ENCODE measurements at places on chromosomes 1 and 21.

DNA sequence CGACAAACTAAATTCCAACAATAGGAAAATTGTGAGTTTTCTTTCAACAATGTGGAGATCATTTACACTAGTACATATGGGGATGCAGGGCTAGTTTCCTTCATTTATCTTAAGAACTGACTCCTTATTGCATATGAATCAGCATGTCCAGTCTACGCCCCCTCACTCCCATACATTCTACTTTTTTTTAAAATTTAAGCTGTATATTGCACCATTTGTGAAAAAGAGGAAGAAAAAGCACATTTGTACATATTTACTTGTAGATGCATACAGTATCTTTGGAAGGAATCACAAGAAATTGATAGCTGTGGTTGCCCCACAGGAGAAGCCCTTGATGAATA is 15.9 kb downstream of the VPS26C start:
- no peak for DNase-seq

DNA sequence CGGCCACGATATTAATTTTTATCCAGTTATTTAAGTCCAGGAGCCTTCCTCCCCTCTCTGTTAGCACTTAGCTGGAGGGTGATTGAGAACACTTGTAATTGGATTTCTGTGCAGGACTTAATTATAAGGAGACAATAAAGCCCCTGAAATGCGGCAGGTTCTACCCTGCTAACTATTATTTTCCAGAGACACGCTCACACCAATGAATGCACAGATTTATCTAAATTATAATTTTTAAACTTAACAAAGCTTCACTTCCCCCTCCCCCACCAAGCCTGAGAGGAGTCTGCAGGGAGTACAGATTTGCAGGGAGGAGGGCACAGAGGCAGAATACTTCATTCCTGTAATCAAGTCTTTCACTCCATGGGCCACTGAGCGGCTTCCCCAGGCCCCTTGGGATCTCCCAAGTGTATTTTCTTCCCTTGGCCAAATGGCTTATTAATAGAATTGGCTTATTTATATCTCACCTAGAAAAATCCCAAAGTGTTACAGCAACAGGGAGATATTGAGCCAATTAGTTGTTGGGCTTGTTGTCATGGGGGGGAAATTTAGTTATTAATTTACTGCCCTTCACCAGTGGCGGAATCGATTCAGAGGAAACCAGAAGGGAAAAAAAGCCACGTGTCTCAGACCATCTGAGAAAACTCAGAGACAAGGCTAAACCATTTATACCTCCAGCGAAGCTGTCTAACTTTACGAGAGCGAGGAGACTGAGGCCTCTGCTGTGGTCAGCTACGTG is 99.0 kb upstream of the CD34 start:
- no peak for DNase-seq

DNA sequence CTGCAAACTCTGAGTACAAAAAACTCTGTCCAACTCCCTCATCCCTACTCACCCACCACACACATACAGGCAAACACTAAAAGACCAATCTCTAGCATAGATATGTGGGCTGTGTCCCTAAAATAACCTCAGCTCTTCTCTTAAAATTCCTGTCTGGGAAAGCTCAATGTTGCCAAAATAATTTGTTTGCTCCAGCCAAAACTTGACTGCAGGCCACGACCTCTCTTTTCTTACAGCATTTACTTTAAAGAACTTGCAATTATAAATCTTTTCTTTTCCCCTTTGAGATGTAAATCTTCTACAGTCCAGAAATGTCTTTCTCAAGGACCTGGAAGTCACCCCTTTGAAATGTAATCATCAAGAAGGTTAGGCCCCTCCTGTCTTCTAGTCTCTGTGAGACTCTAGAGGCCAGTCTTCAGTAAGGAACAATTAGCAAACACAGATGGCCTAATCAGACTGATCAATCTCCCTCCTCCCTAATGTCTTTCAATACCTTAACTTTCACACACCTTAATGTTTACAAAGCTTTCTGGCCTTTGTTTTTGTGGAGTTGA is 483.6 kb upstream of the RGS18 start:
- no peak for DNase-seq

DNA sequence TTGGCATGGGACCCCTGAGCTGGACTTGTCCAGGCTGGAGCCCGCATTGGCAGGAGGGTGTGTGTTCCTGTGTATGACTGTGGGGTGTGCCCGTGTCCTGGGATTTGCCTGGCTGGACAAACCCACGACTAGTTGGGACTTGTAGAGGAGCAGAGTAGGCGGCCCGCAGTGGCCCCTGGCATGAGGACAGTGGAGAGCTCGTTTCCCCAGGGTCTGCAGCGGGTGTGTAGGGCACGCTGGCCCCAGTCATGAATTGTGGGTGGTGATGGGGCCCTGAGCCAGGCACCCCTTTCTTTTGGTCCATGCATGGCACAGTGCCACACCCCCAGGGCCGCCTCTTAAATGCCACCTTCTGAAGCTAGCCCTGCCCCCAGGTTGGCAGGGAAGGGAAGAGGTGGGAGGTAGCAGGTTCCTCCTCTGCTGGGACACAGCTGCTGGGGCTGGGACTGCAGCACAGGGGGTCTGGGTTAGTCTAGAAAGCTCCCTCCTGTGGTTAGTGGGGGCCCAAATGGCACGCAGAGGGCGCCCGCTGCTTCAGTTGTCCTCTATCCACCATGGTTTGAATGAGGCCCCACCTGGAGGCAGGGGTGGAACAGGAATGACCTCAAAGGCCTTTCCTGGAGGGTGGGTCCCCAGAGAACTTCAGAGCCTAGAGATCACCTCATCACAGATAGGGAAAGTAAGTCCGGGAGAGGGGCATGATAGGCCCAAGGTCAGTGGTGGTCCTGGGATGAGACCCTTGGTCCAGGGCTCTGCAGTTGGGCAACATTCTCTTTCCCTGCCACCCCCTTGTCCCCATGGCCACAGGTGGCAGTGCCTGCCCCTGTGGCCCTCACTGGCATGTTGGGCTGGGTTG is 4.1 kb downstream of the CROCC start:
- DNase-seq, result no peak

DNA sequence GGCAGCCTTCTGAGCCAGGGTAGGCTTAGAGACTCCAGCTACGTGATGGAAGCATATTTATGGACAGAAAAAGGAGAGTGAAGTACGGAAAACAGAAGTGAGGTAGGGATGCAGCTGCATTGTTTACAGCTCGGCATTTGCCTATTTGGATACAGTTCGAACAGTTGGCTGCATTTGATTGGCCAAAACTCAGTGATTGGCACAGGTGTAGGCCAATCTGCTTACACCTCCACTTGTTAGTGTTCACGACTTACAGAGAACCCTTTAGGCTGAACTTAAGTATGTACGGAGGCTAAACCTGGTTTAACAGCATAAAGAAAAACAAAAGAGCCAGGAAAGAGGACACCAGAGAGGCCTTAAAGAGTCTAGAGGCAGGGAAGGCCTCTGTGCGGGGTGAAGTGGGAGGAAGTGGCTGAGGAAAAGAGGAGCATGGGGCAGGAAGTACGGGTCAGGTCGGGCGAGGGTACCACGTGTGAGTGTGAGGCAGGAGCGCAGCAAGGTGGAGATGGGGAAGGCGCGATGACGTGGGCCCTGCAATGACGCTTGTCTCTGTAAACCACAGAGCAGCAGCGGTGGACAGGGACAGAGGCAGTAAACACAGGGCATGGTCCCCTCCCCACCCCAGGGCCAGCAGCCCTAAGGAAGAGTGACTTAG is 32.0 kb downstream of the RSPH1 start:
- peak; percentile 49 for DNase-seq
